ENCODE measurements at places on chromosomes 11 and 22.

GRCh38 chr11:117597071-117597470 is 199.9 kb downstream of the DSCAML1 start:
- DNase-seq = peak; percentile 3

DNA sequence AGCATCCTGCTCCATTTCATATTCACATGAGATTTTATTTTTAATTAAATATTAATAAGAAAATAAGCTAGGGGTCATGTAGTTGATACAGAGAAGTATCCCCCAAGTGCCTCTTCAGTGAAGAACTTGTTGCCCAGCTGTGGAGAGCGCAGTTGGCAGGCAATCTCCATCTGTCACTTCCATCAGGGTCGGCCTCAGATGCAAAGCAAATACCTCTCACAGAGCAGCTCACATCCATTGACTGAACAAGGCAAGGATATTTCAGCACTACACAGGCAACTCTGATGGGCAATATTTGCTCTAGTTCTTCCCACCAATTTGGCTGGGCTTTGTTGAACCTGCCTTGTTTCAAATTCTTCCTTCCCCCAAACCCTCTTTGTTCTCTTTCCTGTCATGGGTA is 129.4 kb downstream of the NOX4 start:
- no peak for DNase-seq

GRCh38 chr11:95702526-95702925 is 87.1 kb downstream of the FAM76B start:
- DNase-seq = no peak

DNA sequence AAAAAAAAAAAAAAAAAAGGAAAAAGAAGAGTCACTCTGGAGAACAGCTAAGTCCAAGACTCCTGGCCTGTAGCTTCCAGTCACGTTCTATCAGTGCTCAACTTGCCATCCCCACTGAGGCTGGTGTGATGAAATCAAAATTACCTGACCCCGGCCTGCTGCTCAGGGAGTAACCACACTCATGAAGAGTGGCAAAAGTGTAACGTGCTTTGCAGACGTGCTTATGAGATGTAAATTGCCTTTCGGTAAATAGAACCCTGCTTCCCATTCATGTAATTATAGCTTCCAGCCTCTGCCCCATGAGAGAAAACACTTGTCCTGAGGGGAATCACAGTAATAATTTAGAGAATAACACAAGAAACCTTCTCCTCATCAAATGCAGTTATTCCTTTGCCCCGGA is 28.2 kb upstream of the CHKA start:
- no peak for DNase-seq

DNA sequence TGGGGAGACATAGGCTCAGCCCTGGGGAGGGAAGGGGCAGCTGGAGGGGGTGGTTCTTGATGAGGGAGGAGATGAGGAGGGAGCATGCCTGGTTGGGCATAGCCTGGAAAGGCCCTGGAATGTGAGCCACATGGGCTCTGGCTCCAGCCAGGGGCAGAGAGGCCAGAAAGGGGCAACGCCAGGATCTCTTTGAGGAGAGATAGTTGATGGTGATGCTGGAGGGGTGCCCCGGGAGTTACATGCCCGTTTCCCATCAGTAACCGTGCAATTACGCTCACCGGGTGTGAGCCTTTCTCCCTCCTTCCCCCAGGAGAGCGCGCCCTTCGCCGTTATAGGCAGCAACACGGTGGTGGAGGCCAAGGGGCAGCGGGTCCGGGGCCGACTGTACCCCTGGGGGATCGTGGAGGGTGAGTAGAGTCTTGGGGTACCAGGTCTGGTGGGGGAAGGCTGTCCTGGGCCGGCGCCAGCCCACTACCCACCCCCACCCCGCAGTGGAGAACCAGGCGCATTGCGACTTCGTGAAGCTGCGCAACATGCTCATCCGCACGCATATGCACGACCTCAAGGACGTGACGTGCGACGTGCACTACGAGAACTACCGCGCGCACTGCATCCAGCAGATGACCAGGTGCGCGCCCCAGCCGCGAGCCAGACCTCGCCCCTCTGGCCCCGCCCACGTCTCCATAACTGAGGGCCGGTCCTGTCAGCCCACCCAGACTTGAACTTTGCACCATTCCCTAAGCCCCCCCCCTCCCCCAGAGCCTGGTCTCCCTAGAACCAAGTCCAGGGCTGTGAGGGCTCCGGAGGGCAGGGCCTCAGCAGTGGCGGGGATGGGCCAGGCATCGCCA is 1.8 kb upstream of the GP1BB start:
- DNase-seq = no peak

GRCh38 chr11:68798221-68798813 is 43.4 kb downstream of the CPT1A start:
- peak; percentile 44 for DNase-seq

Data from T-helper 9 cell (primary cell).